ENCODE measurements at places on chromosomes 12 and 14.

- no peak for DNase-seq
Observed at GRCh38 chr12:116293687-116294453, 16.4 kb upstream of the MED13L start.

DNA sequence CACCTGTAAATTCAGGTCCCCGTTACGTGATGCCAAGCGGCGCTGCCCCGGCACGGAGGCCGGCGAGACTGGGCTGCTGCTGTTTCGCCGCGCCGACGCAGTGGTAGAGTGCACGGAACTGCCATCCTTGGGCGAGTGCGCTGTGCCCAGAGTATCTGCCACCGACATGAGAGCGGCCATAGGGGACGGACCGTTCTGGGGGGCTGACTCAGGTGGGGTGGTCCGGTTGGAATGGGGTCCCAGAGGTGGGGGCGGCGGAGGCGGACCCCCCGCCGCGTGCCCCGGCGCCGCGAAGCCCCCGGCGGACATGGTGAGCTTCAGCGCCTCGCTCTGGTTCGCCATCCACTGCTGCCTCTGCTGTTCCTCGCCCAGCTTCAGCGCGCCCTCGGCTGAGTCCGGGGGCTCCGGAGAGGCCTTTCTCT lies 2.8 kb downstream of the IRF2BPL start:
- no peak for DNase-seq

DNA sequence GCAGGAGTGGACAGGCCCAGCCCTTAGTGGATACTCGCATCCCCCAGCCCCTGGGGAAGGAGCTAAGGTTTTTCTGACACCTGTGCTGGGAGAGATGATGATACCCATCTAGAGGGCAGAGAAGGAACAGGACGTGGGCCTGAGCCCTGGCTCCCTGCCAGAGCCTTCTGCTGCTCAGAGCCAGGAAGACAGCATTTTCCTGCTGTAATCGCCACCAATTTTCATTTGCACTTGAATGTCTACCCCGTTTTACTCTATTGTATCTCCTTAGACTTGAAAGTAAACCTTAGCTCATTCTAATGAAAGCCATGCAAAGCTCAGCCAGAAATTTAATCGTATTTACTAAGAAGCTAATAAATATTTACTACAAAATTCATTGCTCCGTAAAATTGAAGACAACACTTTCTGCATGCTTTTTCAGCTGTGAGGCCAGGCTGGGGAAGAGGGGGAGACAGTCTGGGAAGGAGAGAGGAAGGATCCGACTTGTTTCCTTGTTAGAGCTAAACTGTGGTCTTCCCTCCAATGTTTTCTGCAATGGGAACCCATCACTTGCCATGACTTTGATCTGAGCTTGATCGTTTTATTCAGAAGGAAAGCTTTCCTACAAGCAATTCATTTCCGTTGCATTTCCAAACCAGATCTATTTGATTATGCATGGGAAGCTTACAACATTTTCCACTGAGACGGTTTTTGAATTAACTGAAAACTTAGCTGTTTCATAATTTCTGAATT lies 17.6 kb upstream of the TRAF3 start:
- DNase-seq: no peak

- DNase-seq: no peak
Observed at GRCh38 chr12:51714666-51715065, 123.6 kb downstream of the SCN8A start.

- no peak for DNase-seq
Observed at GRCh38 chr12:39723831-39724230, 104.2 kb upstream of the ABCD2 start.
